ENCODE measurements at places on chromosomes 3 and 15.

- DNase-seq, result peak; percentile 24
Observed at GRCh38 chr15:40439960-40440742, 602 bp upstream of the BAHD1 start.

DNA sequence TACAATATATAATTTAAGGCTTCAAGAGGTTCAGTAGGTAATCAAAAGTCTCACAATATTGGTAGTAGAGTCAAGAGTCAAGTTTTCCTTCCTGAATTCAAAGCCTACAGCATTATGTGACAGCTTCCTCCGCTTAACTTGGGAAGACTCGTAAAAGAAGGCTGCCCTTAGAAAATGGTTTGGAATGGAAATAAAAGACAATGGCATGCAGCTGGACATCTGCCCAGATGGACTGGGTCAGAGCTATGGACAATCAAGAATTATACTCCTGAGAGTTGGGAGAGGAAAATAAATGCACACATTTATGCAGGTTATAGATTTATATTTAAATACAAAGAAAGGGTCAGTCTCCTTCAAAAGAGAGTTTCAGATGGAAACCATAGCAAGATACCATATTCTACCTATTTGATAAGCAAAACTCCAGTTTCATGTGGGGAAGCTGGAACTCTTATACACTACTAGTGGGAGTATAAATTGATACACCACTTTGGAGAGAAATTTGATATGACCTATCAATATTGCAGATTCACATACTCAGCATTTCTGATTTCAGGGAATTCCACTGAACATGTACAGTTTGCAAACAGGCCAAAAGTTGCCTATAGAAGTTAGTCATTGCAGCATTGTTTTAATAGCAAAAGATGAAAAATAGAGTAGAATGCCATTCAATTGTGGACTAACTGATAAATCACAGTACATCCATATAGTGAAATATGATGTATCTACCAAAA lies 6.1 kb downstream of the CRYBG3 start:
- DNase-seq, result no peak

DNA sequence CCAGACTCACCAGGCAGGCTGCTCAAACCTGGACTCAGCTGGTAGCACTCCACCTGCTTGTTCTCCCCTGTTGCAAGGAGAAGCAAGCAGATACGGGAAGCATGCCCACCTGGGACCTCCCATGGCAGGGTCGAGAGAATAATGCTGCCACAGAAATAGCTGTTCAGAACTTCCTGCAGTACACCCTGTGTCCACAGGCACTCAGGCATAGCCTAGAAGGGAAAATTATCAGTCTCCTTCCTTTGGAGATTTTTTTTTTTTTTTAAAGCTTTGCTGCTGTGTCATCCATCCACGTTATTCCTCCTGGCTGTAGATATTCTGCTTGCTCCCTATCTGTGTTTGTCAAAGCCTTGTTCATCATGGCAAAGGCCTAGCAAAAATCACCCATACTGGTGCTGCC lies 32.7 kb upstream of the RPS17 start:
- DNase-seq, result no peak

DNA sequence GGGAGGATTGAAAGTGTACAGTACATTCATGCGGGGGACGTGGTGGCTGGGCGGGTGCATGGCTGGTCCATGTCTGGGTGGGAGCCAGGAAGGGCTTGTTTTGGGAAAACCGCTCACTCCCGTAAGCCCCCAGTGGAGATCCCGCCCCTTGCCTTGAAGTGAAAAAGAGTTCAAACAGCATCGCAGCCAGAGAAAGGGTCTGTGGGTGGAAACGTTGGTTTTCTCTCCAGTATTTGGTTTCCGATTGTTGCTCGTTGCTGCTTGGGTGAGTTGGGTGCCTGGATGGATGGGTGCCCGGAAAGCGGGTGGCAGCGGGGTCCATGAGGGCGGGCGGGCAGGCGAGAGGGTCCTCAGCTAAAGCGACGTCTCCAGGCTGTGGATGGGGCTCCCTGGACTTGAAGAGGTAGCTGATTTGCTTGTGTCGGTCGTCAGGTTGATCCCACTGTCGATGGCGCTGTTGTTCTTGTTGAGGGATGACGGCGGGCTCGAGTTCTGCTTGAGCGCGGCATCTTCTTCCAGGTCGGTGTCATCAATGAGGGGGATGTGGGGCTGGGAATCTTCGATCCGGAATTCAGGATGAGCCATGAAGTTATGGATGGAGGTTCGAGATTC lies 7.7 kb upstream of the SEC13 start:
- DNase-seq, result no peak

- DNase-seq, result no peak
Observed at GRCh38 chr3:9649791-9650521, 651 bp downstream of the MTMR14 start.

DNA sequence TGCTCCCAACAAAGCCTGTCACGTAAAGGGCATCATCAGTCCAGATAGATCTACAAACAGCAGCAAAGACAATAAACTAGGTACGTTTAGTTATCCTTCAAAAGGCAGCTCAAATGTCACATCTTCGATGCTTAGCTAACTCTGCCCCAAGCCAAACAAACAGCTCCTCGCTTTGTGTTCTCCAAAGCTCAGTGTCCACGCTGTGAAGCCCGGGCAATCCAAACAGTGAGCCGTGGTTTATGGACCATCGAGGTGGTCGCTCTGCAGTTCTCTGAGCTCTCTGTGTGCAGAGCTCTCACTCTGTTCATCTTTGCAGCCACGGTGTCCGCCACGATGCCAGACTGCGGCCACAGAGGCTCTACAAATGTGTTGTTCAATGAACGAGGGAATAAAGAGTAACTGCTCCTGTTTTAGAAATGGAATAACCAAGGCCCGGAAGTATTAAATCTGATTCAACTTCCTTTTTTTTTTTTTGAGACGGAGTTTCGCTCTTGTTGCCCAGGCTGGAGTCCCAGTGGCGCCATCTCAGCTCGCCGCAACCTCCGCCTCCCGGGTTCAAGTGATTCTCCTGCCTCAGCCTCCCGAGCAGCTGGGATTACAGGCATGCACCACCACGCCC lies 117.2 kb upstream of the FAM174B start:
- no peak for DNase-seq

DNA sequence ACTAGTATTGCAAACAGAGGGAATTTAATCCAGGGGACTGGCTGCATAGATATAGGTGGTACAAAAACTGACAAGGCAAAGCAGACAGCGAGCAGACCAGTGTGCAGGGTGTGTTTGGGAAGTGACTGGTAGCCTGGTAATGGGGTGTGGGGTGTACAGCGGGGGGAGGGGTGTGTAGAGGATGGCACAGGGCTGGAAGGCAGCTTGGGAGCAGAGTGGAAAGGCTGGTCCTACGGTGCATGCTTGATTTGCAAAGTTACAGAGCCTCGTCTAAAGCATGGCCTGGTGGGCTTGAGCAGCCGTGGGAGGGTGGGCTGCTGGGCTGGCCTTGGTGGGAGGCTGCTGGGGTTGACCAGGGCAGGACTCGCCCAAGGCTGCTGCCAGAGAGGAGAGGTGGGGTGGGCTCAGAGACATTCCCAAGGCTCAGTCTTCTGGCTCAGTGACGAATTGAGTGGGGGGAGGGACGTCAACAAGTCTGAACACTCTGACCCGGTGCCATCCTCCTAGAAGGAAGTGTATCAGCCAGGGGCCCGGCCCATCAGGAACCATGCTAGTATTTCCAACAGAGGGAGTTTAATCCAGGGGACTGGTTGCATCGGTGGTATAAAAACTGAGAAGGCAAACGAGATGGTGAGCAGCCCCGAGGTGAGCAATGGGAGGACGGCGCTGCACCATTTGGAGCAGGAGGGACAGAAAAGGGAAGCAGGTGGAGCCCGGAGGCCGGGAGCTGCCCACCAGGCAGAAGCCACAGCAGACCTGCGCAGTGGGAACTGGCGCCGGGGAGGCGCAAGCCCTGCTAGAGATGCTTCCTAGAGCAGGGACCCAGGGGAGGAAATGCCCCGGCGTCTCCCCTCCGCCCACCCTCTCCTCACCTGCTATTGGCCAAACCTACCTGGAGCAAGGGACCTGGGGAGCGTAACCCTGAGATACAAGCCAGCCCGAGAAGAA lies 29.2 kb downstream of the CPN2 start:
- DNase-seq, result no peak

- DNase-seq, result no peak
Observed at GRCh38 chr3:19881852-19882251, 52.2 kb downstream of the EFHB start.

DNA sequence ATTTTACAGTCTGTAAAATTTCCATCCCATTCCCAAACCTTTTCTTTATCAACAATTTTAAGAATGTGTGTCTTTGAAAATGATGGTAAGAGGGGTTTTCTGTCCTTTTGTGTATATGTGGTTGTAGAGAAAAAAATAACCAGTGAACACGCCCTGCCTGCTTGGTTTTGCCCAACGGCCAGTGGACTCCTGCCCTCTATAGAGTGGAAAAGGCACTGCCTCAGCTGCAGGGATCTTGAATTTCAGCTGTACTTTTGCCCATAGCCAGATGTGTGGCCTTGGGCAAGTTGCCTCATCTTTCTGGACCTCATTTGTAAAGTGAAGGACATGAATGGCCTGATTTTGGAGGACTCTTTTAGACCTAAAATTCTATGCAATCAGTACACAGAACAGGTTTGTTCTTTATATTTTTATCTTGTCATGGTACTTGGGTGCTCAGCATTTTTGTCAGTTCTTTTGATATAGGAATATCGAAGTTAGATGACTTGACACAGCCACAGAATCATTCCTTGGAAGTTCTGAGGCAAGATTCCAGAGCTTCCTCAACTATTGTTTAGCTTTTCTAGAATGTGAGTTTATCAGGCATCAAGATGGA lies 81.0 kb downstream of the CLDN11 start:
- DNase-seq, result peak; percentile 49

GRCh38 chr3:14587740-14588360 lies 47.7 kb upstream of the GRIP2 start:
- DNase-seq, result no peak

- no peak for DNase-seq
Observed at GRCh38 chr3:127445581-127446343, 144.8 kb downstream of the TPRA1 start.

DNA sequence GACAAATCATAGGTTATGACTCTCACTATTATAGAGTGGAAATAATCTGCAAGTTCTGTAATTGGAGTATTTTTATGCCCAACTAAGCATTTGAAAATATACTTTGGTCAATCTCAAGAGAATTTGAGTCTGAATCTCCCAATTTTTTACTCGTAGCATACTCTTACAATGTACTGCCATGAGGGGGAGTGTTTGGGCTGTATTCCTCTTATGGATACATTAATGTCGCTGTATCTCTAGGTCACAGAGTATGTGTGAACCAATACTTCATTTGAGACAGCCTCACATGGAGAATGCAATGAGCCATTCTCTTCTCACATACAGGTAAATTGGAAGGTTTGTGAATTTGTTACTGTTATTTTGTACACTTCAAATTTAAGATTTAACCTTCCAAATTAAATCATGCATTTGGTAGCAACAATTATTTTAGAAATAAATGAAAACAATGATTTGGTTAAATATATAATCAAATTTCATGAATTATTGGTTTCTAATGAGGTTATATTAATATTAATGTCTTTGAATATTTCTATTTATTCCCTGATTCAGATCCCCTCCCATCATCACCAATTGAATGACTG lies 5.5 kb upstream of the CD200 start:
- peak; percentile 87 for DNase-seq

DNA sequence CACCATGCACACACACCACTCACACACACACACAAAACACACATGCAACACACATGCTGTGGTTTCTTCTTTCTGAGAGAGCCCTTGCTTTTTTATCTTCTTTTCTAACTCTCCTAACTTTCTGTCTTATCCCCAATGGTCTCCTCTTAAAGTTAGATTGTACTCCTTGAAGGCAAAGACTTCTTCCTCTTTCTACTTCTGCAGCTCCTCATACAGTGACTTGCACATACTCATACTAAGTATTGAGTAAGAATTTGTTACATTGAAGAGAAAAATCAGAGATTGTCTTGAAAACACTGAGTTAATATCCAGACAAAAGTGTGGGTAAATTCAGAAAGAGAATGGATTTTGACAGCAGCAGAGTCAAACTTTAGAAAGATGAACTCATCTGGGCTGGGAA lies 64.4 kb downstream of the GTPBP8 start:
- DNase-seq, result no peak

GRCh38 chr3:36695769-36696137 lies 68.6 kb downstream of the DCLK3 start:
- no peak for DNase-seq

DNA sequence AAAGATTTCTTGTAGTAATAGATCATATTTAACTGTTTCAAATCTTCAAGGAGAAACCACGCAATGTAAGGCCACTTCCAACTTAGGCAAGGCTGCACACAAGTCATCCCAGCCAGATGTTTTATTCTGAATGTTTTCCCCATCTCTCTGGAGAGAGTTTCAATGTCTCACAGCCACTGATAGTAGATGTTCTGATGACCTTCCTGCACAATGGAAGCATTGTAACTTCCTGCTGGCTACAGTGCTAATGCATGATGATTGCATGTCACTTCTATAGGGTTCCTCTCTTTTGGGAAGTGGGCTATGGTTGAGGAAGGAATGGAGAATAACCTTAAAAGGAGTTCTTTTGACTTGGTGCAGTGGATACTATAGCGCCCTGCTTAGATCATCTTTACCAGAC lies 328.0 kb downstream of the ZNF621 start:
- DNase-seq, result no peak

GRCh38 chr3:98670020-98670419 lies 76.6 kb upstream of the CPOX start:
- DNase-seq, result no peak

GRCh38 chr3:176046703-176047102 lies 1150.6 kb downstream of the TBL1XR1 start:
- DNase-seq, result no peak

DNA sequence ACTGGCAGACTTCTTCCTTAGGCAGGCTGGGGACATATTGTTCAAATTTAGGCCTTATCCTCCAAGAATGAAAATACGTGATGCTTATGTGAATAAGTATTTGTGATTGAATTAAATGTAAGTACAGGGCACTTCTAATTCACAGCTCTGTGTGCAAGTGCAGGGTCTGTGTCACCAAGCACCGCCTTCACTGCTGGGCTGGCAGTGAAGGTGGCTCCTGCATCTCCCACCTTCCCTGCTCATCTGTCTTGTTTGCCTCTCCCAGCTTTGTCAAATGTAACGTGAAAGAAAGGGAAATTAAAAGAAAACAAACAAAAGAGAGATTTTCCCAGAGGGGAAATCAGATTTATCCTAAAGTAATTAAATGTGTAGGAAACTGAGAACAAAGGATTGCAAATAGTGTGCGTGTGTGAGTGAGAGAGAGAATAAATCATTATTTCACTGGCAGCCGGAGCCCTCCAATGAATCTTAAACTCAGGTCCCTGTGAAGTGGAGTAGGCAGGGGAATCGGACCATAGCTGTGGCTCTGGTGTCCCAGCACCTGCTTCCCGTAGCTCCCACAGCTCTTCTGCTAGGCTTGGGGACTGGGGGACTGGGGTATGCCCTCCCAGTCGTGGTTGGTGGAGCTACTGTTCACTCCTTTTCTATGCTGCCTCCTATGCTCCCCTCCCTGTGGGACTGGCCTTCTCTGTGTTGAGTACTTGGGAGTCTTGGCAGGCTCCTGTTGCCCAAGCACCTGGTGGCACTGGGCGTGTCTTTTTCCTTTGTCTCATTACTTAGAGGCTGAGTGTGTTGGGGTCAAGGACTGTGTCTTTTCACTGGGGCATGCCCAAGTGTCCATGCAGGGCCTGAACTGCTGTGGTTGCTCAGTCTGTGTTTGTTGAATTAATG lies 222.2 kb downstream of the EPHB1 start:
- no peak for DNase-seq

- peak; percentile 45 for DNase-seq
Observed at GRCh38 chr3:9808345-9809037, 1.6 kb upstream of the TTLL3 start.

All from MM.1S (cell line).